ENCODE measurements at places on chromosomes 16 and 17.

GRCh38 chr16:84595052-84595481 is 22.8 kb downstream of the COTL1 start:
- DNase-seq: no peak

- DNase-seq: no peak
Measured at GRCh38 chr16:74991593-74992403, 6.9 kb upstream of the WDR59 start.

DNA sequence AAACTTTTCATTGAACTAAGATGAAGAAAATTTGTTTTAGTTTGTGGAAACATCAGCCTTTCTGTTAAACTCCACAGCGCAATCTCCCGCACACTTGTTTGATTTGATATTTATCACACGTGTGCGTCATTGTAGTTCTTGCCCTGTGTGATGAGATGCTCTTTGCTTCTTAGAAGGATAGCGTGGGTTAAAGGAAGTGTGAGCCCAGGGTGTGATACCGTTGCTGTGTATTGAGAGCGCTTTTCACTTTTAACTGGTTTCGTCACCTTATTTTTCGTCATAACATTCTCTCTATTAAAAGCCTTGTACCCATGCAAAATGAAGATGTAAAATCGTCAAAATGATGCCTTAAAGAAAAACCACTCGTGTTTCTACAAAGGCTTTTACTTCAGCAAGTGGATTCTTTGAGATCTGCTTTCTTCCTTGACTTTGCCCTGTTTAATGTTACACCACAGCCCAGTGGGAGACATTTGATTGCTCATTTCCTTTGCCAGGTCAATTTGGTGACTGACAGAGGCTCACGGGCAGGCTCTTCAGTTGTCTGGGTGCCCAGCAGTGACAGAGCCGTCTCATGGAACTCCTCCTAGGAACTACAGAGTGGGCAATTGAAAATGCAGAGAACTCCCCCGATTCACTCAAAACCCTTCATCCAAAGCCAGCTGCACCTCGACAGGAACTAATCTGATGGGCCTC is 61.1 kb downstream of the RPA1 start:
- DNase-seq: no peak

- no peak for DNase-seq
Measured at GRCh38 chr17:27494192-27495091, 38.2 kb downstream of the KSR1 start.

DNA sequence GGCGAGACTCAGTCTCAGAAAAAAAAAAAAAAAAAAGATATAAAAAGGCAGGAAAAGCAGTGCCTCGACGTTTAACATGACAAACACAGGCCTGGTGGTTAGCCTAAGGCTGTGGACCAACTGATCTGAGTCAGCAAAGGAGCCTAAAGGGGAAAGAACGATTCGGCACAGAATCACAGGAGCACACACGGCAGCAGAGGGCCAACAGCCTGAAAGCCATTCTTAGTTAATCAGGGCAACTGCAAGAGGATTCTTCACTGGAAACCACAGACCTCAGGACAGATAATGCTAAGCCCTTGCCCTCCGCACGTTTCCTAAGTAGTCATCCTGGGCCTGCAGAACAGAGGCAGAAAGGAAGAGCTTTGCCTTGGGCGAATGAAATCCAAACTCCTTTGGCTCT is 14.7 kb downstream of the TMEM11 start:
- no peak for DNase-seq

- DNase-seq: no peak
Measured at GRCh38 chr17:51245535-51245934, 14.3 kb downstream of the MBTD1 start.

DNA sequence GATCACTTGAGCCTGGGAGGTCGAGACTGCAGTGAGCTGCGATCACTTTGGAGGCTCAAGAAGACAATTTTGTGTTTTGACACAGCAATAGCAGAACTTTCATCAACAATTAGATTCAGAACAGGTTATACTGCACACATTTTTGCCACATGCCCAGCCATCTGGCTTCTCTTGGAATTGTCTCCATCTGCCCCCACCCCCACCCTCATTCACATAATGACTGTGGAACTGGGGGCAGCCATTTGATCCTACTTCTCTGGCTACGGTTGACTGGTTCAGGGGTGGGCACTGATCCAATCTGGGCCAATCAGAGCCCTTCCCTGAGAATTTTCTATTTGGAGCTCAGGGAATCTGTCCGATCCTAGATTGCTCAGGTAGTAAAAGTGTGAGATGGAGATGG is 14.0 kb downstream of the TMEM92 start:
- no peak for DNase-seq

DNA sequence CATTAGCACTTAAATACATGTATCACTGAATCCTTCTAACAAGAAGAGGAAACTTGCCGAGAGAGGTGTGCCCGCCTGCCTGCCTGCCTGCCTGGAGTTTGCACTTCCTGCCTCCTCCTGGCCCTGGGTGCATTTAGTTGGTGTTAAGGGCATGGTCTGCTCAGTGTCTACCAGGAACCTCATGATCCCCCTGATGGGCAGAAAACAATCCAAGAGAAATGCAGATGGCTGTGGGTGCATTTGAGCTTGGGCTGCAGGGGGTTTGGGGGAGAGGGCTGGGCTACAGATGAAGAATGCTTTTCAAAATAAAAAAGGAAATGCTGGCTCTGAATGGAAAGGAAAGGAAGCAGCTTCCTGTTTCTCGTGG is 10.1 kb downstream of the KSR1 start:
- DNase-seq: no peak

DNA sequence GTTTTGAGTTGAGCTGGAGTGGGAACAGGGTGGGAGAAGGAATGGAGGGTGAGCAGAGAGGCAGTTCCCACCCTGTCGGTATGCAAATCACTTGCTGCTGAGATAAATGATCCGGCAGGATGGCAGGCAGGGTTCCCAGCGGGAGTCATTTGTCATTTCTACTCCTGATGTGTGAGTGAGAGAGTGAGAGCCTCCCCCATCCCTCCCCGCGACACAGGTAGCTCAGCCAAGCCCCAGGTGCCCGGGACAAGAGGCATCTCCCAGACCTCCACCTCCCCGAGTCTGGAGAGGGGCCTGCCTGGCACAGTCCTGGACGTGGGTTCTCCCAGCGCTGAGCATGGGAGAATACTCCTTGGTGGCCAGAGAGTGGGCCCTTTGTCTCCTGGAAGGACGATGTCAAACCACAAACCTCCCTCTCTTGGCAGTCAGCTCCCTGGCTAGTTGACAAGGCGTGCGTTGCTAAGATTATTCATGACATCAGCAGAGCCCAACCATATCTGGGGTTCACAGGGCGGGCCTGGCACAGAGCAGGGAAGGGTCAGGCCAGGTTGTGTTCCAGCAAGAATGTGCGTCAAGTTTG is 33.7 kb upstream of the TNRC6C start:
- no peak for DNase-seq

DNA sequence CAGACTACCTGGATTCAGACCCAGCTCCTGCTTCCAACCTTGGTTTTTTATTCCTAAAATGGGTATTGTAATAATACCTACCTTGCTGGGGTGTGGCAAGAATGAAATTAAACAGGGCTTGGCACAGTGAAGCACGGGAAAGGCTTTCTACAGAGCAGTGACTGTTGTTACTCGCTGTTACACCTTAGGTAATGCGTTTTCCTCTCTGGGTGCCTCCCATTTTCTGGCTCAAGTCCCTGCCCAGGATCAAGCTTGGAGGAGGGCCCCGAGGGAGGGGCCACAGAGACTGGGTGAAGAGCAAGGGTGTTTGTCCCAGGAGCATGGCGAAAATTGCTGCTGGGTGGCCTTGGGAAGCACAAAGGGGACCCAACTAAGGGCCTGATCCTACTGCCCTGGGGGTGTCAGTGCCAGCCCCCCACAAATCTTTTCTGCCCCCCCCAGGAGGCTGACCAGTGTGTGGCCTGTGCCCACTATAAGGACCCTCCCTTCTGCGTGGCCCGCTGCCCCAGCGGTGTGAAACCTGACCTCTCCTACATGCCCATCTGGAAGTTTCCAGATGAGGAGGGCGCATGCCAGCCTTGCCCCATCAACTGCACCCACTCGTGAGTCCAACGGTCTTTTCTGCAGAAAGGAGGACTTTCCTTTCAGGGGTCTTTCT is 13.3 kb downstream of the MIEN1 start:
- DNase-seq: no peak

GRCh38 chr16:27394516-27394915 is 7.5 kb upstream of the IL21R start:
- no peak for DNase-seq

- DNase-seq: no peak
Measured at GRCh38 chr16:89359264-89360147, 130.9 kb downstream of the ANKRD11 start.

GRCh38 chr16:46658925-46659324 is 30.1 kb downstream of the VPS35 start:
- DNase-seq: peak; percentile 4

DNA sequence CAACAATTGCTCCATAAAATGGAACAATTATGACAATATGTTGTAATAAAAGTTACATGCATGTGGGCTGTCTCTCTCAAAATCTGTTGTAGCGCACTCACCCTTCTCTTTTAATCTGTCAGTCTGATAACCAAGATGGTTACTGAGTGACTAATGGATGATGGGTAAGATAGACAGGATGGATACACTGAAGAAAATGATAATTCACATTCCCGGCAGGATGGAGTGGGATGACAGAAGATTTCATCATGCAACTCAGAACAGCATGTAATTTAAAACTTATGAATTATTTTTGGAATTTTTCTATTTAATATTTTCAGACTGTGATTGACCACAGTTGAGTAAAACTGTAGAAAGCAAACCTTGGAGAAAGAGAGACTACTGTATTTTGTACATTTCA is 30.5 kb downstream of the CDH13 start:
- no peak for DNase-seq

GRCh38 chr17:38584350-38584925 is 21.3 kb downstream of the SRCIN1 start:
- peak; percentile 55 for DNase-seq

DNA sequence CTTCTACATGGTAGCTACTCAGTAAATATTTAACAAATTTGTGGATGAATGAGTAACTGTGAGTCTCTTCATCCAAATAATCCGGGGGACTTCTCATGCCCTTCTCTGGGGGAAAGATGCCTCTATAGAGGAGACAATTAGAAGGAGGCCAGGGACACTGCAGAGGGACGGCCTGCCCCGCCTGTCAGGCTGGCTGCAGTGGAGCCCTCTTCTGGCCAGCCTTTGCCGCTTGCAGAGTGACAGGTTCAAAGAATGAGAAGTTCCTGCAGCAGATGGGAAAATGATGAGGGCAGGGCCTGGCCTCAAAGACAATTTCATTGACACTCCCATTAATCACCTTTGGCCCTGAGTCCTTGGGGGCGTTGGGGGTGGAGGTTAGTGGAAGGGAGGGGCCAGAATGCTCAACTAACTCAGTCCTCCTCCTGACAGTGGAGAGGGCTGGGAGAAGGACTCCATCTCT is 339.0 kb downstream of the MAF start:
- DNase-seq: peak; percentile 54

DNA sequence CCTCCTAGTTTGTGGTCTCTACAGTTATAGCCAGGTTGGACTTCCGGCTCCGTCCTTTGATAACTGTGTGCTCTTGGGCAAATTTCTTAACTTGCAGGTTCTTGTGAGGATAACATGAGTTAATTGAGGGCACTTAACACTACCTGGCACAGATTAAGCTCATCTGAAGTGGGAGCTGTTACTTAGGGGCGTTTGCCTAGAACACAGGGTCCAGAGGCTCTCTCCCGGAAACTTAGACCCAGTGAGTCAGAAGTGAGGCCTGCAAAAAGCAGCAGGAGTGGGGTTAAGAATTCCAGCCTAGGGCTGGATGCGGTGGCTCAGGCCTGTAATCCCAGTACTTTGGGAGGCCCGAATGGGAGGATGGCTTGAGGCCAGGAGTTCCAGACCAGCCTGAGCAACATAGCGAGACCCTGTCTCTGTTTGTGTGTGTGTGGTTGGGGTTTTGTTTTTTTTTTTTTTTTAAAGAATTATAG is 1.4 kb downstream of the MVP start:
- no peak for DNase-seq

DNA sequence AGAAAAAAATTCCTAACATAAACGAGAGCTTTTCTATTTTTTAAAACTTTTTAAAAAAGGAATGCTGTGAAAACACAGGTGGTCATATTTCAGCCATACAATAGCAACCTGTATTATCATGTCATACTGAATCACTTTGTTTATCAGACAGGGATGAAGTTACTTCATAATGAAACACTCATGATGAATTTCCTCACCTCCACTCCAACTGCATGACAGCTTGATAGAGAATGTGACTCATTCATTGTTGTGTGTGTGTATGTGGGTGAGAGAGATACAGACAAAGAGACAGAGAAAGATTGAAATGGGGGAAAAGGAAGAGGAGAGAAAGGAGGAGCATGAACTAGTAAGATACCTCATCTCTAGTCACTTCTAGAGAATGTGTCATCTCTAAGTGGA is 109.0 kb downstream of the SYCE1L start:
- DNase-seq: no peak

DNA sequence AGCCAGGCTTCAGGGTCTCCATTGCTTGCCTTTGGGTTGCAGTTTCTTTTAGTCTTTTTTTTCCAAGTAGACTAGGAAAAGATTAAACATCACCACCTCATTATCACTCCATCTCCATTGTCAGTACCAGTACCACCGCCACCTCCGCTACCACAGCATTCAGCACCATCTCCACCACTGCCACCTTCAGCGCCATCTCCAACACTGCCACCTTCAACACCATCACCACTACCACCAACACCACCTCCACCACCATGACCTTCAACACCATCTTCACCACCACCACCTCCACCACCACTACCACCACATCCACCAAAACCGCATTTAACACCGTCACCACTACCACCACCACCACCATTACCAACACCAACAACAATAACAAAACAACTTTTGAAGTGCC is 141.5 kb upstream of the MPHOSPH6 start:
- DNase-seq: no peak

GRCh38 chr17:17884391-17885357 is 47.9 kb upstream of the SREBF1 start:
- DNase-seq: no peak

- no peak for DNase-seq
Measured at GRCh38 chr16:12482455-12483220, 321.0 kb downstream of the CPPED1 start.

DNA sequence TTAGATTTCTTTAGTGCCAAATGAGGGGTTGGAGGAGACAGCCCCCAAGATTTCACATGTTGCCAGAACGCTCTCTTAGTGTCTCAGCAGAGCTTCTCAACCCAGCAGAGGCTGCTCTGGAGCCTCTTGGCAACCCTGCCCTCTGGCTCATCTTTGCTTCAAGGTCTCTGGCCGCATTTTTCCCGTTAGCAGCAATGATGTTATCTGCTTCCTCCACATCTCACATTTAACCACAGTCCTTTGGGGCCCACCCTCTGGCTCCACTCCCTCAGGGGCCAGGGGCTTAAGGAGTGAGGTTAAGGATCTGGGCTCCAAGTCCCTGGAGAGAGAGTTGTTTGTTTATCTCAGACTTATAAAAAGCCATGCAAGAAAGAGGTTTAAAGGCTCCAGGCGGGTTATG is 3.3 kb upstream of the XYLT1 start:
- no peak for DNase-seq

- no peak for DNase-seq
Measured at GRCh38 chr16:59878479-59878878, 1144.4 kb upstream of the GOT2 start.

GRCh38 chr16:5665834-5666233 is 568.2 kb upstream of the EEF2KMT start:
- no peak for DNase-seq
